ENCODE measurements at places on chromosomes 11 and 22.

GRCh38 chr11:84905411-84905810 lies 721.7 kb downstream of the DLG2 start:
- no peak for DNase-seq

- DNase-seq: no peak
Measured at GRCh38 chr11:111557425-111558111, 17.0 kb downstream of the LAYN start.

DNA sequence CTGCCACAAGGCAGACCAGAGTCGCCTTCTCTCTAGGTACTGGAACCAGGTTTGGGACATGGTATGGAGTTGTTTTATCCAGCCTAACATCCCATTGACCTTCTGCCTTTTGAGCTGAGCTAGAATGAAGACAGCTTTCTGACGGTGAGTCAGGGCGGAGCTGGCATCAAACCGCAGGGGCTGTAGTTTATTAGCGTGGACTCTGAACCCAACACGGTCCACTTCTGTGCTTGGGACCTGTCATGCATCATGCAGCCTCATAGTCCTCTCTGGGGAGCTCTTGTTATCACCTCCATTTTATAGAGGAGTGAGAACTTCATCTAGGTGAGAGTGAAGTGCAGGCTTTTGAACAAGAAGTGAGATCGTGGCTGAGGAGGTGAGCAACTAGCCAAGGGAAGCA lies 8.3 kb downstream of the GAL3ST1 start:
- DNase-seq: no peak

DNA sequence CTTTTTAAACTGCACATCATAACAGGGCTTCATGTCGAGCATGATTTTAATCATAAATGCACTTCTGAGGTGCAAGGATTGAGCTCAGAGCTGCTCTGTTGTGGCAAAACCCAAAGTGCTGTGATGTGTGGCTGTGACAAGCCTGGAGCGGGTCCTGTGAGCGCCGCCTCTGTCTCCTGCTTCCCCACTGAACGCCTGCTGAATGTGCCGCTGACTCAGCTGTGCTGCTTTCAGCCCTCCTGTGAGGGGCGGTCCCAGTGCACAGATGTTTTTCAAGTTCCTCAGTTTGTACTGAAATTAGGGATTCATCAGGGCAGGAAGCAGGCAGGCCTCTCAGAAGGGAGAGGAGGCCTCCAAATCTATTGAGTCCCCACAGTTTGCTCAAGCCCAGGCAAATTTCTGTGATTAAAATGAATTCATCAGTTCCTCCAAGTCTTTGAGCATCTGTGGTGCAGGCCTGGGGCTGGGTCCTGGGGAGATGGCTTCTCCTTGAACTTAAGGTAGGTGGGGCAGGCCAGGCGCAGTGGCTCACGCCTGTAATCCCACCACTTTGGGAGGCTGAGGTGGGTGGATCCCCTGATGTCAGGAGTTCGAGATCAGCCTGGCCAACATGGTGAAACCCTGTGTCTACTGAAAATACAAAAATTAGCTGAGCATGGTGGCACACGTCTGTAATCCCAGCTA lies 3.0 kb upstream of the GTSE1 start:
- peak; percentile 81 for DNase-seq

DNA sequence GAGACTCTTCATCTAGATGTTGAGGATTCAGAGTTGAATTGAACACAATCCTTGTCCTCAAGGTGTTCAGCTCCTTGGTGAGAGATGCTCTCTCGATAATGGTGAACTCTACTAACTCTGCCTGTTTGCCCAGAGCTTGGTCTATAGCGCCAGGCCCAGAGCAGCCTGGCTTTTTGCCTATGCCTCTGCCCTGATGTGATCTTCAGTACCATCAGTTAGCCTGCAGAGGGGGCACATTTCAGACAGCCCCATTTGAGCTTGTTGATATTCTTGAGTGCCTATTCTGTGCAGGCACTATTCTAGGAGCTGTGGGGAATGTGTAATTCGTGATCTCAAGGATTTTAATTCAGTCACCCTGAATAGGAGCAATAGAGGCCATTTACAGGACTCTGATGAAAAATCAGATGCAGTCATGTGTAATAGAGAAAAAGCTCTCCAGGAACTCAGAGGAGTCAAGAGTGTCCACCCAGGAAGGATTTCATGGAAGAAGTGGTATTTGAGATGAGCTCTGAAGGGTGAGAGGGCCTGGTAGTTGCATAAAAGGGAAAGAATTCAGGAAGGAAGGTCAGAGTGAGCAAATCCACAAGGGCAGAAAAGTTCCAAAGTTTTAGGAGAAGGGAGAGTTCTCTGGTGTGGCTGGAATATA lies 19.3 kb downstream of the GTPBP1 start:
- DNase-seq: peak; percentile 46

- no peak for DNase-seq
Measured at GRCh38 chr22:39395936-39396796, 3.4 kb upstream of the TAB1 start.

- no peak for DNase-seq
Measured at GRCh38 chr11:111155021-111155420, 90.5 kb upstream of the POU2AF2 start.

DNA sequence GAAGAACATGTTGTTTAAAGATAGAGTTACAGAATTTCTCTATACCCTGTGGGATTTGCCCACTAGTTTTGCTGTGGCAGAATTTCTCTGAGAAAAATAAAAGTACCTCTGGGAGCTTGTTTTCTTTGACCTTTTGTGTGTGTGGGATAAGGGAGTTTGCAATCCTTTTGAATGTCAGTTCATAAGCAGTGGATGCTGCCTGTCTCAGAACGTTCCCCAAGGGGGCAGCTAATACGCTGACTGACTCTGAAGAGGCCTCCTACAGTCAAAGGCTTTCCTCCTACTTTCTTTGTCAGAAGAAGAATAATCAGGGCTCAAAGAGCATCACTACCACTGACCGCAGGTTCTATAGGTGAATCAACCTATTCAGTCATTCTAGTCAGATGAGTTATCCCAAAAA lies 140.6 kb downstream of the AASDHPPT start:
- no peak for DNase-seq

All from suppressor macrophage treated with lipopolysaccharide for 1 hour (primary cell).